ENCODE measurements at places on chromosomes 13 and 19.
A peak's percentile ranks its signal among the peaks of the same experiment; 100 is the strongest.

DNA sequence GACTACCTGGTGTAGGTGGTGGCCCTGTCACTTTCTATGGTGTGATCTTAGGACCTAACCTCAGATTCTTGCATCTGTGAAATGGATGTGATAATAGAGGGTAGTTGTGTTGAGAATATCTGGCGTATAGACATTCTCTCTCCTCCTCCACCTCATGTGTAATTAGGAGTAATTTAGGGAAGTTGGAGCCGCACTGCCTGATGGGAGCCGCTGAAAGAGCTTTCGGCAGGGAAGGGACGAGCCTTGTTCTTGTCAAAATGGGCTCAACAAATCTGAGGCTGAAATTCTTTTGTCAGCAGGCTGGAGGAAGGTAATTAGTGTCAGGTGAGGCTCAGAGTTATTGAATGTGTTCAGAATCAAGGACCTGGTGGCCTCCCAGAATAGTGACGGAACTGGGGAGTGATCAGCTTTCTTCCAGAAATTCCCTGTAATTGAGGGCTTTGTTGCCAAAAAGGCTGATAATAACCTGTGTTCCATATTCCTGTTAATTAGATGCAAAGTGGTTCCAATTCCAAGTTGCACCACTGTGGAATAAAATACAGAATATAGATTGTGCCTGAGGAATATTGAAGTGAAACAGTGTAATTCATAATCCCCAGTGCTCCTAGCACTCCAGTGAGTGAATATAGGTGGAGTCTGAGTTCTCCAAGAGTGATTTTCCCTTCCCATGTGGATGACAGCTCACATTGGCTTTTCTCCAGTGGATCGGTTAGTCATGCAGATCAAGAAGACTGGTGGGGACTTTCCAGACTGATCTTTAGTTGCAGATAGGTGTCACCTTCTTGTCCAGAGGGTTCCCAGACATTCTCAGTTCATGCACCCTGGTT, 47.5 kb downstream of the SPATA13 start:
- peak; percentile 89 for DNase-seq

GRCh38 chr13:84870190-84870589, 929.0 kb downstream of the SLITRK6 start:
- no peak for DNase-seq

DNA sequence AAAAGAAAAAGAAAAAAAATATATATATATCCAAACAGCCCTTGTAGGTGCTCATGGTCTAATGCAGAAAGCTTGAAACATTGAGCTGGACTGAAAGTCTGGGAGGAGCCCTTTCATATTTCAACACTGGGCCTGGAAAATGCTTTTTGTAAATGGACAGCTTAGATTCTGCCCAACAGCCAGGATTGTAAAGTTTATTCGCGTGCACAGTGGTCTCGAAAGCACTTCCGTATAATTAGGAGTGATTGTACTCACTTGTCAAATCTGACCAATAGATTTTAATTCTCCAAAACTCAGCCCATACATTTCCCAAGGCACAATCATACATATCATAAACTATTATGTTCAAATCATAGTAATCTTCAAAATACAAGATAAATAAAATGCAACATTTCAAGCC, 260.1 kb downstream of the COL4A1 start:
- no peak for DNase-seq

DNA sequence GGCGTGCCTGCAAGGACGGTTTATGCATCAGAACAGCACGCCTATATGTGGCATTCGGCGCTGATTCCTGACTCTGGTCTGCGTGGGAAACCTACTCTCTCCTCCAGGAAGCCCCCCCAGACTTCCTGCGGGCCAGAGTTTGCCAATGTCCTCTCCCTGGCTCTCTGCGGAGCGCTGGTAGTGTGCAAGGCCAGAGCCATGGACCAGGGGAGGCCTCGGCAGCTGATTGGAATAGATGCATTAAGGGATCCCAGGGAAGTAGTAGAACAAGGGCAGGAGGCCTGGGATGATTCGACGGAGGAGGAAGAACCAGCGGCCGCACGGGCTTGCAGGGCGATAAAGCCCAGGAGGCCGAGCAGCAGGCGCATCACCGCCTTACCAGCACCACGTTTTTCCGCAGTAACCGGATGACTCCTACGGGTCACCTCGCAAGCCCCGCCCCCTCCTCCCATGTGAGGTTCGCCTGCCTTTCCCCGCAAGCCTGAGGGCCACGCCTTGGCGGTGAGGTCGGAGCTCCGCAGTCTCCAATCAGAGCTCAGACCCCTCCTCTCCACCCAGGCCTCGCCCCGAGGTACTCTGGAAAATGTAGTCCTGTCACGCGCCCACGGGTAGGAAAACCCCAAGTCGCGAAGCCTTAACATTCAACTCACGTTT, 5.0 kb downstream of the CLEC11A start:
- DNase-seq = peak; percentile 85

DNA sequence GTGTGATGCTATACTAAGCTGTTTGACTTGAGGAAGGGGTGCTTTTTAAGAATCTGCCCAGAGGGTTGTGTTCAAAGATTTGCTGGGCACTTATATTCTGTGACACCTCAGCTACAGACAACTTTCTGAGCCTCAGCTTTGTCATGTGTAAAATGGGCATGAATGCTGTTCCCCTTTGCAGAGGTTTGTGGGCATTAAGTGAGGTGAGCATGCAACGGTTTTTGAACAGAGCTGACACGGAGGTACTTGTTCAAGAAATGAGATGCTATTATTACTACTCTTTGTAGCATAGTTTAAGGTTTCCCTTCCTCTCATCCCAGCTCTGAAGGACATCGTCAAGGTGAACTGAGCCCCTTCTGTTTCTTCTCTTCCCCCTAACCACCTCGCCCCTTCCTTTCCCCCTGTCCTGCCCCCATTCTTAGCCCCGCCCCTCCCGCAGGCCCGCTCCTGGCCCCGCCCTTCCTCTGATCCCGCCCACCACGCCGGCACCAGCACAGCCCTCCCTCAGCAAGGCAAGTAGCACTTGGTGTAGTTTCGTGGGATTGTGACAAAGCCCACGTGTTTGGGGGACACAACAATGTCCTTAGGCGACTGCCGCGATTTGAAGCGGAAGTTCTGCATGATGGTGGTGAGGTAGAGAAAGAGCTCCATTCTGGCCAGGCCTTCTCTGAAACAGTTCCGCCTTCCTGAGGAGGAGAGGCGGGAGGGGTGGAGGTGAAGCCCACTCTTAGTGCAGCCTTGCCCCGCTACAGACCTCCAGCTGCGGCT, 26.1 kb upstream of the CYP2A7 start:
- DNase-seq = no peak

GRCh38 chr19:11221082-11221598, 18.3 kb upstream of the ANGPTL8 start:
- DNase-seq = no peak

GRCh38 chr13:94007072-94007471, 472.4 kb downstream of the DCT start:
- DNase-seq = no peak

- DNase-seq = no peak
Measured at GRCh38 chr19:54196536-54196935, 4.1 kb upstream of the RPS9 start.

GRCh38 chr13:28503182-28503967, 8.4 kb upstream of the FLT1 start:
- DNase-seq = no peak

DNA sequence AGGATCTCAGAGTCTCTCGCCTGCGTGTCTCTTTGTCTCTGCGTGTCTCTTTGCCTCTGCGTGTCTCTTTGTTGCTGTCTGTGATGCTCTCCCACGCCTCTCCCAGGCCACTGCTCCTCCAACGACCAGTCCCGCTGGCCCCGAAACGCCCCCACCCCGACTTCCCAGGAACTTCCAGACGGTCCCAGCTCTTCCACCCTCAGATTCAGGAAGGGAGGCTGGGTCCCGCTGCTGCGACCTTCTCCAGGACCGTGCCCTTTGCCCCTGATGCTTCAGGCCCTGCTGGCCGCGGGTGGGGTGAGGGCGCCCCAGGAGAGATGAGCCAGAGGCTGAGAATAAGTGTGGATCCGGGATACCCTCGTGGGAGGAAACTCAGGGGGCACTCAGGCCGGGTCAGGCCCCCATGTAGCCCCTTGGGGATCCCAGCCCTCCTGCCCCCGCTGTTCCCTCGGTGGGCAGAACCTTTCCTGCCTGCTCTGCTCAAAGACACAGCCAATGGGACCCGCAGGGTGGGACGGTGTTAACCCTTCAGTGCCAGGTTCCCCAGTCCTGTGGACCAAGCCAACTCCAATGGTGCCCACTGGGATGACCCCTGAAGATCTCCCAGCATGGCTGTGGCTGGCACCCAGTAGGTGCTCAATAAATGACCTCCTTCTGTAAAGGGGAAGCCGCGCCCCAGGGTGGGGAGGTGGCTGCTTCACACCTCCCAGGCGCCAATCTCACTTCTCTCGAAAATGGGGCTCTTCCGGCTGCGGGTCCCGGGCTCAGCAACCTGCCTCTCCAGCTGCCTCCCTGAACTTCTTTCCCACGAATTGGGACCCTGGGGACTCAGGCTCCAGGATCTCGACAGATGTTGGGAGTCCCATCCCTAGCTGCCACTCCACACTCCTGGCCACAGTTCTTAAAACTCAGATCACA, 1.5 kb upstream of the S1PR5 start:
- no peak for DNase-seq

DNA sequence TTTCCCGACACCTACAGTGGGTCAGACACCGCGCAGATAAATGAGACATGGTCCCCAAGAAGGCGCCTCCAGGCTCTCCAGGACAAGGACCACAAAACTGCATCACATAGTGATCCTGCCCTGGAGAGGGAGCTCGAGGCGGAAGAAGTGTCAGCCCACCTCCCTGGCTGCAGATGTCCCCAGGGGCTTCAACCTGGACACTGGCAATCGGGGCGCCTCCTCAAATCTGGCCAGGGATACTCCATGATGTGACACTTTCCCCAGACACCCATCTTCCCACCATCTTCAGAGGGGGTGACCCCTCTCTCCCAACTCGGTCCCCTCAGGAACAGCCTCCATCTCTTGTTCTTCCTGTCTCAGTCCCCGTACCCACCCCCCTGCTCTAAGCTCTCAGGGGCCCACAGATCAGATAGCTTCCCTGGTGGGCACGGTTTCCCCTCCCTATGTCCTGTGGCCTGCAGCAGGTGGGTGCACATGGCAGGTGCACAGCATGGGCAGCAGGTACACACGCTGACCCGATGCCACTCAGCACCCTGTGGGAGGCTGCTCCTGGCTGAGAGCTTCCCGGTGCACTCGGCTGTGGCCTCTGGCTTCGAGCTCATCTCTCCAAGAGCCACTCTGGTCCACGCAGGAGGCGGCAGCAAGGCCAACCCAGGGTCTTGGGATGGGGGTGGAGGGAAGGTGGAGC, 61.2 kb downstream of the PEPD start:
- DNase-seq = no peak

- DNase-seq = no peak
Measured at GRCh38 chr13:44816701-44817100, 172.6 kb downstream of the NUFIP1 start.

DNA sequence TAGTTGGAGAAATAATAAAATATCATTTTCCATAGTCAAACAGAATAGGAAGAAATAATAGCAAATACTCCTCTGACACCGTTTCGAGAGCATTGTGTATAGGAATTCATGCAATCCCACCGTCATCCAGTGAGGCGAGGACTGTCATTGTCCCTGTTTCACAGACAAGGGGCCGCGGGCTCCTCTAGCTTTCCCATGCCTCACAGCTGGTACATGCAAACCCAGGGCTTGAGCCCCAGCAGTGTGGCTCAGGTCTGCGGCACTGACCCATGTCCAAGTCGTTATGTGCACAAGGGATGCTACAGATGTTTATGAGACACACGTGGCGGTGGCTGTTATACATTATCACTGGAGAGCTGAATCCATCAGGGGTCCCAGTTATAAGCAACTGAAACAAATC, 18.5 kb upstream of the ATP11A start:
- no peak for DNase-seq

- no peak for DNase-seq
Measured at GRCh38 chr13:111897178-111897845, 169.6 kb upstream of the SOX1 start.

DNA sequence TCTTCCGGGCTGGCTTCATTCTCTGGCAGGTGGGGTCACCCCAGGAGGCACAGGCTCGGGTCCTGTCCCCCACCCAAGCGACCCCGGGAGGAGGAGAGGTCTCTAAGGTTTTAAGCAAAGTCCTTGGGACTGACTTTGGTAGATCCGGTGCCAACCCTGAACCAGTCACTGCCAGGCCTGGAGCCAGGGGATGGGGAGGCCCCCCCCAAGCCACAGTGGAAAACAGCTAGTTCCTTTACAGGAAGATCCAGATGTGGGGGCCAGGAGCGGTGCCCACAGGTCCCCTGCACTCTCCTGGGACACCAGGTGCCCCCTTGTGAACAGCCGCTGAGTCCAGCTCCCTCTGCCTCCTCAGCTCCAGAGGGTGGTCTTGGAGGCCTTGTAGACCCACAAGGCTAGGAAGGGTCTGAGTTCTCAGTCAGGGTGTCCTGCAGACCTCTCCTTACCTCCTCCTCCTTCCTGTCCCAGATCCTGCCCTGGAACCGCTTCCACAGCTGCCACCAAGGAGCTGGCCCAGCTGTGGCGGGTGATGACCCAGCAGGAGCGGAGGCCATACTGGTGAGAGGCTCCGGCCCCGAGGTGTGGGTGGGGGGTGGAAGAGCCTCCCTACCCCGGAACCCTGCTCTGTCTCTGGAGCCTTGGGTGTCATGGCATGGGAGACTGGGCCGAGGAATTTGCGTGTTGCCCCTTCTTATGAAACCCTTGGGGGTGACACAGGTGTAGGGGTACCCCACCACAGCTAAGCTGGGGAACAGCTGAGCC, 6.0 kb downstream of the SIX5 start:
- no peak for DNase-seq

DNA sequence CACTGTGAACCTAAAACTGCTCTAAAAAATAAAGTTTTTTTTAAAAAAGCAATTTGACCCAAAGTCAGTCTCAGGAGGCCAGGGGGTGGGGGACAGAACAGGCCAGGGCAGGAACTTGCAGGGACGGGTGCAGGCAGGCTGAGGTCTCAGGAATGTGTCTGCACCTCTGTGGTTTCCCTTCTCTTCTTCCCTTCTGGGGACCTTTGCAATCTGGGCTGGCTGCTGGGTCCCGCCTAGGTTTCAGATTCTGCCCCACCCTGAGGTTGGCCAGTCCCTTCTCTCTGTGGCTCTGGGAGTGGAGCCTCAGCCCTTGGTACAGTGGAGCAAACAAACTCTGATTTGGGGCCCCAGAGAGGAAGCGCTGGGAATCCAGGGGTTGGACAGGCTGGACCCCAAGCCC, 5.3 kb upstream of the F2RL3 start:
- no peak for DNase-seq

GRCh38 chr13:23609874-23610576, 39.8 kb downstream of the TNFRSF19 start:
- DNase-seq = peak; percentile 52

- DNase-seq = no peak
Measured at GRCh38 chr13:102869948-102870676, 24.3 kb downstream of the ERCC5 start.

GRCh38 chr13:26372747-26373146, 118.8 kb downstream of the CDK8 start:
- no peak for DNase-seq

DNA sequence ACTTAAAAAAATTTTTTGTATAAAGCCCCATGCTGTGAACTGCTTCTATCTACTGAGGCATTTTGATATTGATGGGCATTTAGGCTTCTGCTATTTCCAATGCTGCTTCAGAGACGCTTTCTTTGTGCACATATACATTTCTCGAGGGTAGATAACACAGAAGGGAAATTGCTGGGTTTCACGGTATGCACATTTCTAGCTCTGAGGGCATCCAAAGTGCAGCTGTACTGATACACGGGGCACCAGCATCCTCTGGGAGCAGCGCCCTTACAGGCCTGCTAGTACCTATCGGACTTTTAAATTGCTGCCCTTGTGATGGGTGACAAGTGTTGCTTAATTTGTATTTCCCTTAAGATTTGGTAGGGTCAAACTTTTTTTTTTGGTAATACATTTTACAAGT, 88.6 kb downstream of the KCTD15 start:
- no peak for DNase-seq

GRCh38 chr19:18340990-18341868, 831 bp downstream of the PGPEP1 start:
- peak; percentile 52 for DNase-seq

All from fibroblast of skin of right biceps (primary cell).